ENCODE measurements at places on chromosomes 4 and X. TPM values are rescaled to one million over a fixed set of nuclear protein-coding genes. Genes with fewer than 3 reads are reported as not detected.

DNA sequence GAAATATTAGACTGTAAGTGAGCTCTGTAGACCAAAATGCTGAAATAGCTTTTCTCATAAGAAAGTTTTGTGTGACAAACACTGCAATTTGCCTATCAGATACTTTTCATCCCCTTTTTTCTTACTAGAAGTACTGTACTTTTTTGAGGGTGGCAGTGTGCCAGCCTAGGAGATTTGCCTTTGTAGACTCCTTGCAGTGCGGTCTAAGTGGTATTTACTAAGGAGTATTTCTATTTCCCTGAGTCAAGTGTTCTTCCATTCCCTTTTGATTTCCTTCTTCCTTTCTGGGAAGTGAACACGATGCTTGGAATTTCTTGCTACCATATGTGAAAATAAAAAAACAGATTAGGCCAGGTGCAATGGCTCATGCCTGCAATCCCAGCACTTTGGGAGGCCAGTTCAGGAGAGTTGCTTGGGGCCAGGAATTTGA is 34.6 kb downstream of the PDLIM5 start:
- no peak overlapping the region for H3K4me3 ChIP-seq
- H3K27ac ChIP-seq, result peak overlapping the region; percentile 86
- DNase-seq, result no peak

DNA sequence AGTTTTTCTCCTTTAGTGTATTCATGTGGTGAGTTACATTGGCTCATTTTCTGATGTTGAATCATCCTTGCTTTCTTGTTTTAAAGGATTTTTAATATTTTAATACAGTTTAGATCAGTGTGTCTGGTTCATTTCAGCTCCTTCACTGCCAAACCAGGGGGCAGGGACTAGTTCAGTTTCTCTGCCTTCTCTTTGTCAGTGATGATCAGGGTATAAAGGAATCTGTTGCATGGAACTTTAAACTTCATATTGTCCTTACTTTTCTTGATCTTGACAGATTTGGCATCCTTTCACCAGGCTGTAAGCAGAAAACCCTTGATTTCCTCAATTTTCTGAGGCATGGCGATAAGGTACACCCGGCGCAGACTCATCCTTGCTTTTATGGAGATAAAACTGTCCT is 149.4 kb downstream of the KDR start:
- no peaks in the 10 kb centered on the region for H3K4me1 ChIP-seq
- no peak overlapping the region for H3K4me3 ChIP-seq
- DNase-seq, result no peak
- no peaks in the 10 kb centered on the region for H3K36me3 ChIP-seq

- no peaks in the 10 kb centered on the region for H3K36me3 ChIP-seq
- DNase-seq, result peak; percentile 21
- H3K27ac ChIP-seq, result peak overlapping the region; percentile 48
- H3K4me1 ChIP-seq, result peaks cover 23% of the 10 kb centered on the region
Measured at GRCh38 chrX:134622056-134622812, 36.0 kb downstream of the PLAC1 start.

DNA sequence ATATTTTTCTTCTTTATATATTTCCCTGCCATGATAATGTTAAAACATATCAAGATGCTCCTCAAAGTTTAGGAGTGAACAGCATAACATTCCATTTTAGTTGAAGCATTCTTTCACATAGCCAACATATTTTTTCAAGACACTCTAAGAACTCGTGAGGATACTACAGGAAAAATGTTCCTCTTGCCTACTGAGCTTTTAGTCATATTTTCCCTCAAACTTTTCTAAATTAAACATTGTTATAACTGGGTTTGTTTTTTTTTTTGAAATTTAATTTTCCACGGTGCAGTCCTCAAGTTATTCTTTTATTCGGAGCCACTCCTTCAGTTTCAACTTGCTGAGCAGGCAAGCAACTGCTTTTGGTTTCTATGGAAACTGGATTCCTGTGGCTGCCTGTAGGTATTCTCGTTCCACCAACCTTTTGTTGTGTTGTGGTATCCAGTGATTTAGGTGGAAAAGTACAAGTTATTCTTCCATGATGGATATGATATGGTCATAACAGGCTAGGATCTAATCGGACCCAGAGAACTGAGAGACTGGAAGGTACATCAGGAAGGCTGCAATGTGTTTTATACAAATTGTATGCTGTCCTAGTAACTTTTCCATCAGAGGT is 248.0 kb downstream of the TRIML1 start:
- no peaks in the 10 kb centered on the region for H3K27me3 ChIP-seq
- no peak overlapping the region for H3K27ac ChIP-seq
- no peak overlapping the region for H3K4me3 ChIP-seq
- H3K36me3 ChIP-seq, result no peaks in the 10 kb centered on the region

Gene SOWAHD
- total RNA-seq, result not detected

- no peaks in the 10 kb centered on the region for H3K4me1 ChIP-seq
- H3K27ac ChIP-seq, result no peak overlapping the region
- H3K36me3 ChIP-seq, result no peaks in the 10 kb centered on the region
Measured at GRCh38 chr4:27119239-27119638, 258.6 kb downstream of the STIM2 start.

DNA sequence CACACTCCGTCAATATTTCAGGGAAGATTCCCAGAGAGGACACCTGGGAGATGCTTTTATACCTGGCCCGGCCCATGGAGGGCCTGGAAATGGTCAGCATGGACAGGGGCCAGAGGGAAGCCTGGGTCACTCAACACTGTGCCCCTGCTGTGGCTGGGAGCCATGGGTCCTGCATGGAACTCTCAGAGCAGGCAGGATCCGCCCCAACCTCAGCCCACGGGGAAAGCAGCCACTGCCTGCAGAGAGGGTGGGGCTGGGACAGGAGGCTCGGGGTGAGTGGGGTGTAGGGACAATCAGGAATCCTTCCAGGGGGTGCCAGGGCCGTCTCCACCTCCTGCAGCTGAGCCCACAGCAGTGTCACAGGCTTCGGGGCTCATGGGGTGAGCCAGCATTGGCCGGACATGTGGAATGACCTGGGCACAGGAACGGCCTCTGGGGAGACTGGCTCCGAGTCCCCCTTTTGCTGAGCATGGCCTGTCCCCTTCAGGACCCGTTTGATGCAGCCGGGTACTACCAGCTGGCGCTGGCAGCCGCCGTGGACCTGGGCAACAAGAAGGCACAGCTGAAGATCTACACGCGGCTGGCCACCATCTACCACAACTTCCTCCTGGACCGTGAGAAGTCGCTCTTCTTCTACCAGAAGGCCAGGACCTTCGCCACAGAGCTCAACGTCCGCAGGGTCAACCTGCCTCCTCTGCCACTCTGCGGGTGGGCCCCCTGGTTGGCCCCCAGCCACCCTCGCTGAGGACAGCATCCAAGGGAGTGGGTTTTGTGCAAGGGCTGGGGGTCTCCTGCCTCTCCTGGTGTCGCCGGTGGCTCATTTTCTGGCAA is 29.1 kb upstream of the HTRA3 start:
- H3K36me3 ChIP-seq, result no peaks in the 10 kb centered on the region
- no peak overlapping the region for H3K4me3 ChIP-seq
- no peaks in the 10 kb centered on the region for H3K27me3 ChIP-seq
- peaks cover 29% of the 10 kb centered on the region for H3K4me1 ChIP-seq
- H3K27ac ChIP-seq, result no peak overlapping the region
- DNase-seq, result no peak

DNA sequence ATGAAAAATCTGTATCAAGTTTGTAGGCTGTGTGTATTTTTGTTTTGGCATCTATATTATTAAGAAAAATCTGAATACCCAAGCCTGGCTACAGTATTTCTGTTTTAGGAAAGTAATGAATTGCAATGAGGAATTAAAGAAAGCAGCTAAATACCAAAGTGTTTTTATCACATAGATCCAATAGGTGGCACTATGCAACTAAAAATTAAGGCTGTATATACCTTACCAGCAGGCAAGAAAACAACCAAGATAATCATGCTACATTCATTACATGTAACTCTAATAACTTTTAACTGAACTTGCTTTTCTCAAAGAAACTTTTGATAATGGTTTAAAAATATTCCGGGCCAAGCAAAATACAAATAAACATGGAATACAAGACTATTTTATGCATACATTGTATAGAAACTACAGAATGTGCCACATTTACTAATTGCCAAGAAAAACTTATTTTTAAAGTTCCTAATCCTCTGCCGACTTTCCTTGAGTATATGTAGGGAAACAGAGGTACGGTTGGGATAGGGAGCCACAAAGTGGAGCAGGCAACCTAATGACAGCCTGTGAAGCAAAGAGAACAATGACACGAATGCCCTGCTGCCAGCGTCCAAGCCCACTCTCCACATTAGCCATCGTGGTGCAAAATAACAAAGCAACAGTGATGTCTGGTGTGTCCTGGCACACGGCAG is 63.7 kb downstream of the SEC24D start:
- H3K4me1 ChIP-seq, result peaks cover under 1% of the 10 kb centered on the region
- H3K36me3 ChIP-seq, result peaks cover 5% of the 10 kb centered on the region
- H3K4me3 ChIP-seq, result no peak overlapping the region
- H3K27ac ChIP-seq, result no peak overlapping the region

Gene RIPPLY1
- total RNA-seq, result not detected

DNA sequence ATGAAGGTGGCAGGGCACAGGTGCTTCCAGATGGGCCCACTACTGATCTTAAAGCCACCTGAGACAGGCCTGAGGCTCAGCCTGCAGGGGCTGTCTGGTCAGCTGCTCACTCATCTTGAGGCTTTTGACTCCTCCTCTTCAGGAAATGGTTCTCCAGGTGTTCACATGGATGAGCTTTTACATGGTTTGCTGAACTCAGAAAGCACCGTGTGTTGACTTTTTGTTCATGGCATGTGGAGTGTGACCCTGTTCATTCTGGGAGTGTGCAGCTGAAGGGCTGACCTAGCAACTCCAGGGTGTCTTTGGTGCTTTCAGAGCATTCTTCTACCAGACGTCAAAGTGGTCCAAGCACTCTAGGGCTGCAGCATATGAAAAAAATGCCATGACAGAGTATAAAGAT is 111.1 kb downstream of the CCNG2 start:
- no peaks in the 10 kb centered on the region for H3K4me1 ChIP-seq
- no peak for DNase-seq
- H3K27me3 ChIP-seq, result no peaks in the 10 kb centered on the region
- H3K27ac ChIP-seq, result no peak overlapping the region
- no peak overlapping the region for H3K4me3 ChIP-seq

GRCh38 chr4:141220271-141220670 is 424 bp upstream of the ZNF330 start:
- H3K4me3 ChIP-seq, result peak overlapping the region; percentile 83
- no peak for DNase-seq
- H3K27me3 ChIP-seq, result no peaks in the 10 kb centered on the region
- H3K36me3 ChIP-seq, result peaks cover 33% of the 10 kb centered on the region

- H3K27me3 ChIP-seq, result no peaks in the 10 kb centered on the region
- no peaks in the 10 kb centered on the region for H3K4me1 ChIP-seq
- H3K27ac ChIP-seq, result no peak overlapping the region
- no peaks in the 10 kb centered on the region for H3K36me3 ChIP-seq
Measured at GRCh38 chrX:13520351-13520750, 49.0 kb upstream of the EGFL6 start.

Gene NKX3-2
- 0.69 TPM for total RNA-seq

DNA sequence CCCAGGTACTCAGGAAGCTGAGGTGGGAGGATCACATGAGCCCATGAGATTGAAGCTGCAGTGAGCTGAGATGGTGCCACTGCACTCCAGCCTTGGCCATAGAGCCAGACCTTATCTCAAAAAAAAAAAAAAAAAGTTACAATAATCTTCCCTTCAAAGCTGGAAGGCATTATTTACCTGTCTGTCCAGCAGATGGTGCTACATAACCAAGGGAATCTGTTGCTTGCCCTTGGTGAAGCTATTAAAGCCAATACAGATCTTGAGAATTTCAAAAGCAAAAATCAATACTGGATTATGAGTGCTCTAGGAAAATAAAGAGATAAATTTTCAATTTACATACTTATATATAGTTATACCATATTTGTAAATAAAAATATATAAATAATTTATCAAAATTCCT is 25.9 kb downstream of the PKD2 start:
- H3K4me1 ChIP-seq, result no peaks in the 10 kb centered on the region
- H3K4me3 ChIP-seq, result no peak overlapping the region
- DNase-seq, result peak; percentile 51
- H3K36me3 ChIP-seq, result no peaks in the 10 kb centered on the region
- H3K27ac ChIP-seq, result no peak overlapping the region

- H3K36me3 ChIP-seq, result no peaks in the 10 kb centered on the region
- no peak overlapping the region for H3K4me3 ChIP-seq
- no peaks in the 10 kb centered on the region for H3K4me1 ChIP-seq
- DNase-seq, result no peak
Measured at GRCh38 chr4:174708381-174708780, 120.7 kb downstream of the GLRA3 start.

GRCh38 chr4:31365006-31365690 is 645.0 kb downstream of the PCDH7 start:
- no peak overlapping the region for H3K27ac ChIP-seq
- no peaks in the 10 kb centered on the region for H3K36me3 ChIP-seq
- H3K4me3 ChIP-seq, result no peak overlapping the region
- DNase-seq, result no peak
- H3K4me1 ChIP-seq, result no peaks in the 10 kb centered on the region

Gene NALF2
- not detected for total RNA-seq

Gene PGAM4
- not detected for total RNA-seq

GRCh38 chrX:106802388-106803275 is at the start of gene TBC1D8B:
Gene TBC1D8B, plus strand, starts transcription at chrX:106802673. Its CDS starts 181 bp downstream, at chrX:106802854.
- H3K4me3 ChIP-seq, result peak within 1 kb of the TSS; percentile 31
- H3K36me3 ChIP-seq, result no peaks in the 10 kb centered on the region
- no peaks in the 10 kb centered on the region for H3K4me1 ChIP-seq
- H3K27ac ChIP-seq, result no peak within 1 kb of the TSS
- no peaks in the 10 kb centered on the region for H3K27me3 ChIP-seq

Gene SAGE1
- total RNA-seq, result 22.9 TPM

DNA sequence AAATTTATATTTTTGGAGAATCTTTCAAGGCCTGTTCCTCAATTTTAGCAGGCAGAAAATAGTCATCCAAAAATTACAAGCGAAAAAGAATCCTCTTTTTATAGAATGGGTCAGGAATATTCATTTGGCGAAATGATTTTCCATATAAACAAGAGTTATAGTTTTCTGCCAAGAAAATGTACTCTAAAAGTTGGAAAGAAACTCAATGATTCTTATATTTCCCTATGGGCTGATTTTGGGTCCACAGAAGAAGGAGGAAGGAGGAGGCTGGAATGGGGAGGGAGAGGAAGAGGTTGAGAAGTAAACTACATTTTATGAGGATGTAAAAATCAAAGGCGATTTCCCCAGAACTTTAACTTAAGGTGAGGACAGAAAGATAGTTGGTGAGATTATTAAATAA is 159.3 kb downstream of the DCAF12L1 start:
- DNase-seq, result no peak
- no peak overlapping the region for H3K4me3 ChIP-seq
- no peaks in the 10 kb centered on the region for H3K36me3 ChIP-seq

Gene RNF150
- total RNA-seq, result 0.04 TPM

Gene ANKRD50
- 7.5 TPM for total RNA-seq

Gene TCEAL4
- 3.1 TPM for total RNA-seq

GRCh38 chr4:48247142-48247877 is 22.3 kb downstream of the TEC start:
- peaks cover 5% of the 10 kb centered on the region for H3K4me1 ChIP-seq
- peaks cover 7% of the 10 kb centered on the region for H3K36me3 ChIP-seq
- no peak overlapping the region for H3K4me3 ChIP-seq
- H3K27me3 ChIP-seq, result no peaks in the 10 kb centered on the region

- no peak overlapping the region for H3K27ac ChIP-seq
- no peak overlapping the region for H3K4me3 ChIP-seq
- DNase-seq, result no peak
Measured at GRCh38 chr4:78065508-78066192, 8.5 kb downstream of the FRAS1 start.

Gene FGF13
- total RNA-seq, result 53.2 TPM
